ACHN (cell line): ENCODE measurements at places on chromosomes 7 and 10.

GRCh38 chr7:132133501-132133900, 442.8 kb downstream of the PLXNA4 start:
- DNase-seq = no peak

DNA sequence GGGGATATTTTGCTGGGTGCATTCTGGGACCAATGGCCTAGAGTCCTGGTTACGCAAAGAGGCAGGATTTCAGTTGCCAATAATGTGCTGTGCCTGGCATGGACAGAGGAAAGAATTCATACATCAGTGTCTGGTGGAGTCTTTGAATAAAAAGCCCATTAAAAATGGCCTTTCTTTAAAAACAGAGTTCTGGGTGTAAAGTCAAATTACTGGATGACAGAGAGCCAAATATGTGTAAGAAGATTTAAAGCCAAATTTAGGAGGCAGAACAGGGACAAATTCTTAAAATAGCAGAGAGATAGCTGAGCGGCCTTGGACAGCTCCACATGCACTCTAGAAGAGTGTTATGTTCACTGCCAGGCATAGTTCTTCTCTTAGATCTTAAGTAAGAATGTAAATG, 60.8 kb upstream of the MEOX2 start:
- no peak for DNase-seq

- DNase-seq = no peak
These were observed 428.8 kb downstream of the SH2D4B start for GRCh38 chr10:80966326-80966986.

DNA sequence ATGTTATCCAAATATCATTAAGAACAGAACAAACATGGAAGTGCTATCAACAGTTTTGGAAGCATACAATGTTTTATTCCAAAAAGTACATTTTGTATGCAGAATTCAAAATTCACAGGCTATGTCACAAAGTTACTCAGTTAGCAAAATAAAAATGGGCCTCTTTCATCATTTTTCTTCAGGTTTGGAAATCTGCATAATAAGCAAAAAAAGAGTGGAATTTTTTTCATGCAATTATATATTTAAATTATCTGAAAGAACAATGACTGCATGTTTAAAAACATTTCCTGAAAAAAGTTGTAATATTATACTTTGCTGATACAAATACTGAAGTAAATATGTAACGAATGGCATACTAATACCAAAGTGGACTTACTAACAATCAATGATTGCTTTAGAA, 161.2 kb upstream of the MBL2 start:
- DNase-seq = no peak

DNA sequence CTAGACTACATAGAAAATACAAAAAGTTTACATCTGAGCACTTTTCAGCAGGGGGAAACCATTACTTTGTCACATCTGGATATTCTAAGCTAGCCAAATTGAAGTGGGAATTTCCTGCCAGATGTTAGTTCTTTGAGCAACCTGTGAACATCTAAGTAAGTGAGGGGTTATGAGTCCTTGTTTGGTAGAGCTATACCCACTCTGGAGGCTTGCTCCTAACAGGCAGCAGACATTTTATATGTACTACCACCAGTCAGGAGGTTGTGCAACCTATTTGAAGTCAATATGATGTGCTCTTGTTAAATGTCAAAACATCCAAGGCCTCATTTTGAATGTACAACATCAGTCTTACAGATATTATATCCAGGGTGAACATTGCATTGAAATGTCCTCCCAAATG, 143.3 kb upstream of the KAT6B start:
- DNase-seq = no peak

- peak; percentile 34 for DNase-seq
These were observed 561.8 kb downstream of the ATRNL1 start for GRCh38 chr10:115654961-115655360.

- no peak for DNase-seq
These were observed 273.9 kb upstream of the ZNF32 start for GRCh38 chr10:43922335-43923280.

DNA sequence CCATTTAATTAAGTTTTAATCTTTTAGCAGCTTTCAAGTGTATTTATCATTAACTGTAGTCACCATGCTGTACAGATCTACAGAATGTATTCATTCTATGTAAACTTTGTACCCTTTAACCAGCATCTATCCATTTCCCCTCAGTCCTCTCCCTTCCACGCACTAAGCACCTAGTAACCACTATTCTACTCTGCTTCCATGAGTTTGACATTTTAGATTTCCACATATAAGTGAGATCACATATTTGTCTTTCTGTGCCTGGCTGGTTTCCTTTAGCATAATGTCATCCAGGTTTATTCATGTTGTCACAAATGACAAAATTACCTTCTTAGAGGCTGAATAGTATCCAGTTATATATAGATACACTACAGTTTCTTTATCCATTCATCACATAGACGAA, 79.7 kb downstream of the BTAF1 start:
- no peak for DNase-seq

DNA sequence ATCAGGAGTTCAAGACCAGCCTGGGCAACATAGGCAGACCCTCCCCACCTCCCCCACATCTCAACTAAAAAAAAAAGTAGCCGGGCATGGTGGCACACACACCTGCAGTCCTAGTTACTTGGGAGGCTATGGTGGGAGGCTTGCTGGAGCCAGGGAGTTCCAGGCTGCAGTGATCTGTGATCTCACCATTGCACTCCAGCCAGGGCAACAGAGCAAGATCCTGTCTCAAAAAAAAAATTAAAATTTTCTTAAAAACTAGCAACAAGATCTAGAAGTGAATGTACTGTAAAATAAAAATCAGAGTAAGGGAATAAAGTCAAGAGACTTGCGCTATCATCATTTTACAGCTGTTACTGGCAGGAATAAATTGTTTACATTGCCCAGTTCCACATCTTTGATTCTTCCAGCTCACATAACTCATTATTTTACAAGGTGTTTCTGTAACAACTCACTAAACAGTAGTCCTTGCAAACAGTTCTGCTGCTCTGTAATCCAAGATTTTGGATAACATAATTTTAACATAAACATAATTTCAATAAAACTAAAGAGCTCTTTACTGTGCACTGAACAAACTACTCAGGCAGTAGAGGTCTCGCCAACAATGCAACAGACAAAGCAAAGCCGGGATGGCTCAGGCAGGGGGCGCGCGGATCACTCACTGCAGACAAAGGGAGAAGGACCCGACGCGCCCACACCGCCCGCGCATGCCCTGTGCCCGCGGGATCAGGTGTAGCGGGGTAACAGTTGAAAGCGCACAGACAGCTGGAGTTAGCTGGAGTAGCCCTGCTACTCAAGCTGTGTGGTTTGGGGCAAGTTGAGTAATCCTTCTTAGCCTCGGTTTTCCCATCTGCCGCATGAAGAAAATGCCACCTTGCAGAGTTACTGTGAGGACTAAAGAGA, 73.3 kb upstream of the NFE2L3 start:
- peak; percentile 83 for DNase-seq

- DNase-seq = no peak
These were observed 15.4 kb upstream of the MEST start for GRCh38 chr7:130476297-130477150.

DNA sequence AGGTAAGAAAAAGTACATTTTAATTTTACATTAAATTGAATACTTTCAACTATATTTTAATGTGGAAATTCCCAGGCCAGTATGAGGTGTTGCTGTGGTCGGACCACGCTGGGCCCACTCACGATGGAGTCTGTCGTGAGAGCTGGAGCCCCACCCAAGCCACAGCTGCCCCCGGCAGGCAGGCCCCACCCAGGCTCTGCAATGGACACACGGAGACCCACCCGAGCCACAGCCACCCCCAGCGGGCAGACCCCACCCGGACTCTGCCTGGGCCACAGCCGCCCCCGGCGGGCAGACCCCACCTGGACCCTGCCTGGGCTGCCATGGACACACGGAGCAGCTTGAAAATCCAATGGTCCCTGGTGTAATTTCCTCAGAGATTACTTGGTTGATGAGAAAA, 141.3 kb downstream of the PTPRN2 start:
- DNase-seq = no peak

- no peak for DNase-seq
These were observed 36.1 kb downstream of the ABRAXAS2 start for GRCh38 chr10:124837687-124838086.

DNA sequence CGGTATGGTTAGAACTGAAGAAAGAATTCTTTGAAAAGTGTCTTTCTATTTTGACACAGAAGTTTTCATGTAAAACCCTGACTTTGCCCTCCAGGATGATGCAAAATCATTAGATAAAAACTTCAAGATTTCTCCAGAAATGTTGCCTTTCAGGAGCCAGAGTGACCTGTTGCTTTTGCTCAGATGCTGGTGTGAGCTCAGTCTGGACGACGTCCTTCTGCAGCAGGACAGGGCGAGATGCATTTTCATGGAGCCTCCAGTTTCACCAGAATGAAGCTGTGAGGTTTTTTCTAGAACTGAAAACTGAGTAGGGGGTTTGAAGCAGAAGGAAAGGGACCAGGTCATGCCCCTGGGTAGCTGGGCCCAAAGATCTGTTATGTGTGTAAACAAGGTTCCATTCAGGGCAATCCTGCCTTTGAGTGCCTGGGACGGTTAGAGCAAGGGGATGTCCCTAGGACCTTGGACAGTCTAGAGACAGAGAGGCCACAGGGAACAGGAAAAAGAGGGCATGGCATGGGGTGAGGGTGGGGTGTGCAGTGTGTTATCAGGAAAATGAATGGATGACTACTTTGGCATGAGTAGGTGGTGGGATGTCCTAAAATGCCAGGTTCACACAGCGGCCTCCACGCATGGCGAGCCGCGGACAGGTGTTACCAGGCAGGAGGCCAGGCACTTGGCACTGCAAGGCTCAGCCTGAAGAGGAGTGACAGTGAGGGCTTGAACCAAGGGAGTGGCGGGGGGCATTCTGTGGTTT, 356.3 kb downstream of the CXCL12 start:
- DNase-seq = no peak

GRCh38 chr7:43779045-43779812, 20.7 kb downstream of the BLVRA start:
- no peak for DNase-seq
